DMS53 (cell line): ENCODE measurements at places on chromosomes 7 and 10.

GRCh38 chr7:51067757-51068156 is 248.9 kb downstream of the COBL start:
- DNase-seq: peak; percentile 69

GRCh38 chr7:87328281-87328680 is 17.2 kb upstream of the CROT start:
- peak; percentile 69 for DNase-seq

- no peak for DNase-seq
Observed at GRCh38 chr10:46328853-46329689, 42.3 kb downstream of the ANTXRL start.

DNA sequence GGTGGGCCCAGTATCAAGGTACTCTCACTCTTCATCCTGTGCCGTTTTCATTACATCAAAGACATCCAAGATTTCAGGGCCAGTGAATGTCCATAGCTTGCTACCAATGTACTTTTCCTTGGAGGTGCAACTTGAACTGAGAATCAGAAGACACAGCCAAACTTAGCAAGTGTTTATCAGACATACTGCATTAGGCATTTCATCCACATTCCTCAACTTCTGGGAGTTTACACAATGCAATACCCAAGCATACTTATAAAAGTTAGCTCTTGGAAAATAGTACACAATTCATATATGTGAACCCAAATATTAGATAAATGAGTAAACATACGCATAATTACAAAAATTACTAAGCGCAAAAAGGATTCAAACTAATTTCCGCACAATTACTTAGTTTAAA is 216.3 kb upstream of the RHOBTB1 start:
- DNase-seq: no peak

DNA sequence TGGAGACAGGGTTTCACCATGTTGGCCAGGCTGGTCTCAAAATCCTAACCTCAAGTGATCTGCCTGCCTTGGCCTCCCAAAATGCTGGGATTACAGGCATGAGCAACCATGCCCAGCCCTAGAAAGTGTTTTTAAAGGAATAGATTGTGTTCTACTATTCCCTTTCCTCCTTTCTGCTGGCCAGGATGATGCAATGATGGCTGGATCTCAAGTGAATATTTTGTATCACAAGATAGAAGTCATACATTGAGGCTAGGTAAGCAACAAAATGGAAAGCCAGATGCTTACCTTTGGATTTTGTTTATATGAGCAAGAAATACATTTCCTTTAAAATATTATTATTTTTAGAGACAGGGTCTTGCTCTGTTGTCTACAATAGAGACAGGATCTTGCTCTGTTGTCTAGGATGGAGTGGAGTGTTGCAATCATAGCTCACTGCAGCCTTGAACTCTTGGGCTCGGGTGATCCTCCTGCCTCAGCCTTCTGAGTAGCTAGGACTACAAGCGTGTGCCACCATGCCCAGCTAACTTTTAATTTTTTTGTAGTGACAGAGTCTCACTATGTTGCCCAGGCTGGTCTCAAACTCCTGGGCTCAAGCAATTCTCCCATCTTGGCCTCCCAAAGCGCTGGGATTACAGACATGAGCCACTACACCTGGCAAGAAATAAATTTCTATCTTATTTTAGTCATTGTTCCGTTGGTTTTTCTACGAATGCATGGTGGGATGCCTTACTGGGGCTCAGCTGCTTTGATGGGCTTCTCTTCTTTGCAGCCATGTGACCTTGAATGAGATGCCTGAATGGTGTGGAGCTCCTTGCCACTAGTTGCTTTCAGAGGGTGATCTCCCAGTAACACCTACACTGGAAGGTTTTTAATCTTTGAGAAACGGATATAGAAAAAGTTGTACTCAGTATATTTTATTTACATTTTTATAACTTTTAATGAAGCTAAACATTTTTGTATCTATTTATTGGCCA is 5.8 kb upstream of the AEBP1 start:
- DNase-seq: no peak

DNA sequence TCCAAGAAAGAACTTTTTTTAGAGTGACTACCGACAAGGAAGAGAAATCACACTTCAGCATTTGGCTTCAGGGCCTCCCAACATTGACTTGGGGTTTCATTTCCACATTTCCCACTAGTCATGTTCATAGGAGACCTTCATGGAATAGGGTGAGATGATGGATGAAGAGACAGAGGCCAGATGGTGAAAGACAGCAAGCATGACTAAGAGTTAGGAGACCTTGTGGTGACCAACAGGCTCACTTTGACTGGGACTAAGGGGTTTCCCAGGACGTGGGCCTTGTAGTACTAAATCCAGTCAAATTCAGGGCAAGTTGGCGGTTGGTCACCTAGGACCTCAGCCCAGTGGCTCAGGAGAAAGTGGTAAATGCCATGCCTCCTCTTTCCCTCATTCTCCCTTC is 3.0 kb upstream of the GIMAP5 start:
- DNase-seq: no peak

DNA sequence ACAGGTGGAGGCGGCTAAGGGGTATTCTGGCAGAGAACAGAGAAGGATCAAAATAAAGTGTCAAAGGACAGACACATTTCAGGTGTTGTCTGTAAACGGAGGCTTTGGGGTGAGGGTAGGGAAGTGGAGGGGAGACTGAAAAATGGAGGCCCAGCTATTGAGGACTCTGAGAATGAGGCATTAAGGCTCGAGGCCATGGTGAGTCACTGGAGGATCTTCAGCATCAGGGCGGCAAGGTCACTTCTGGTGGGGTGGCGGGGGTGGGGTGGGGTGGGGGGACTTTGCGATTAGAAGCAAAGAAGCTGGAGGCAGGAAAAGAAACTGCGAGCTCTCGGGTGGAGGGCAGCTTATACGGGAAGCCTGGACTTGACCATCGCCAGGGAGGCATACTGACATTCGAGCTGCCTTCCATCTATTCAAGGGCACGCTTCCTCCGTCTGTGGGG is 58.4 kb upstream of the PCGF5 start:
- peak; percentile 74 for DNase-seq

DNA sequence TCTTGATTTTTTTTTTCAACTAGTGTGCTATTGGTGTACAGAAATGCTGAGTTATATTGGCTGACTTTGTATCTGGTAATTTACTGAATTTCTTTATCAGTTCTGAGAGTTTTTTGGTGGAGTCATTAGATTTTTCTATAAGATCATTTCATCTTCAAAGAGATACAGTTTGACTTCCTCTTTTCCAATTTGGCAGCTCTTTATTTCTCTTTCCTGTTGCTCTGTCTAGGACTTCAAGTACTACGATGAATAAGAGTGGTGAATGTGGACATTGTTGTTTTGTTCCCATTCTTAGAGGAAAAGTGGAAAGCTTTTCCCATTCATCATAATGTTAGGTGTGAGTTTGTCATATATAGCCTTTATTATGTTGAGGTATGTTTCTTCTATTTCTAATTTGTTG is 50.2 kb downstream of the LOXL4 start:
- DNase-seq: no peak

- no peak for DNase-seq
Observed at GRCh38 chr7:70787771-70788170, 344.2 kb upstream of the GALNT17 start.

DNA sequence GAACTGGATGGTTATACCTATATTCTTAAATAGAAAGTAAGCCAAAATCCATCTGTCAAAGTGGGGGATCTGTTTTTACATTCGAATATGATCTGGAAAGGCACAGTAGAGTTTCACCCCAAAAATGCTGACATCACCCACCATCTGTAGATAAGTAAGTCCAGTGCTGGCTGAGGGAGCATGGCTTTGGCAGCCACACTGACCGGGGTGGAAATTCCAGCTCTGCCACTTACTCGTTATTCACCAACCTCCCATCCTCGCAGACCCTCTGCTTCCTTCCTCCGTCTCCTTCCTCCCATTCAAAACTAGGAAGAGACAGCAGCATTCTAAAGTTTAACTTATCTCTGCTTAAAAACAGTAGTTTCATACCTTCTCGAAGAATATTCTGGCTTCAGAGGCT is 84.9 kb upstream of the GATA3 start:
- no peak for DNase-seq

- DNase-seq: no peak
Observed at GRCh38 chr10:100984672-100985177, 2.6 kb downstream of the MRPL43 start.

GRCh38 chr7:117790731-117791130 is 82.5 kb downstream of the CTTNBP2 start:
- DNase-seq: no peak

- no peak for DNase-seq
Observed at GRCh38 chr10:120981601-120982391, 130.6 kb downstream of the WDR11 start.

DNA sequence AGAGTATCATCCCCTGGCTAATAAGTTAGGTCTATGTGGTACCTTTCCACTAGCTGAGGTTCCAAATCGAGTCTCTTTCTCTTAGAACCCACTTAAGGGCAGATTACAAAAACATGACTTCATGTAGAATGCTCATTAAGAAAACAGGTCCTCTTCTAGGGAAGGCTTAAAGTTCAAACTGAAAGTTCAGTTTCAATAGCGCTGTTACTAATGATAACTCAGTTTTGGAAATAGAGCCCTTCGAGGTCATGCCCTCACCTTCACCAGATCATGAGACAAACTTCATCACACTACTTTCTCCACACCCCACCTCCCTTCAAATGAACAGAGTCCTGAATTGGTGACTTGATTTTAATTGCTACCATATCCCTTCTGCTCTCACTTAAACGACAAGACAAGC is 26.2 kb downstream of the HGF start:
- no peak for DNase-seq

- no peak for DNase-seq
Observed at GRCh38 chr7:140192176-140192575, 15.4 kb upstream of the KDM7A start.

- DNase-seq: peak; percentile 54
Observed at GRCh38 chr10:59283456-59284091, 78.8 kb downstream of the FAM13C start.

DNA sequence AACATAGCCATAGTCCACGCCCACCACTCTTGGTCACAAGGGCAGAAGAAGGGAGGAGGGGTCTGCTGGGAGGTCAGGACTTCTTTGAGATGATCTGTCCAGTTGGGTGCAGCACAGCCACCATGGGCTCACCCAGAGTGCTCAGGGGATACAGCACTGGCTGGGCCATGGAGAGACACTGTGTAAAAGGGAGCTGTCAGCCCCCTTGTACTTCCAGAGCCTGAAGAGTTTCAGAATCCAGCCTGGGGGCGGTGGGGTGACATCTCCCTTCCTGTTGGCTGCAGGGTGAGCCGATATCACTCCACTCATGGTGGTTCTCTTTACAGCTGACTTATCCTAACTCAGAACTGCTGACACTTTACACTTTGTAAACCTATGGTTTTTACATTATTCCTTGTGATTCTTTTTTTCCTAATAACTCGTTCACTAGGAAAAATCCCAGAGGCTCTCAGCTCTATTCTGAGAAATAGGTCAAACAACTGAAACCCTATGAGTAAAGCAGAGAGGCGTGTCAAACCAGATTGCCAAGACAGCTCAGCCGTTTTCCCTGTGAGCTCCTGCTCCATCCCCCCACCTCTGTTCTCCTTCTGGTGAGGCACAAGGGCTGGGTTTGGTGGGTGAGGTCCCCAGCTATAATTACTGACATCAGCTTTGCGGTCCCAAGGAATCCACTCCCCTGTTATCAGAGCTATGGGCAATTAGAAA is 3.2 kb upstream of the MRPS24 start:
- no peak for DNase-seq

- no peak for DNase-seq
Observed at GRCh38 chr10:8437896-8438295, 383.4 kb downstream of the GATA3 start.

DNA sequence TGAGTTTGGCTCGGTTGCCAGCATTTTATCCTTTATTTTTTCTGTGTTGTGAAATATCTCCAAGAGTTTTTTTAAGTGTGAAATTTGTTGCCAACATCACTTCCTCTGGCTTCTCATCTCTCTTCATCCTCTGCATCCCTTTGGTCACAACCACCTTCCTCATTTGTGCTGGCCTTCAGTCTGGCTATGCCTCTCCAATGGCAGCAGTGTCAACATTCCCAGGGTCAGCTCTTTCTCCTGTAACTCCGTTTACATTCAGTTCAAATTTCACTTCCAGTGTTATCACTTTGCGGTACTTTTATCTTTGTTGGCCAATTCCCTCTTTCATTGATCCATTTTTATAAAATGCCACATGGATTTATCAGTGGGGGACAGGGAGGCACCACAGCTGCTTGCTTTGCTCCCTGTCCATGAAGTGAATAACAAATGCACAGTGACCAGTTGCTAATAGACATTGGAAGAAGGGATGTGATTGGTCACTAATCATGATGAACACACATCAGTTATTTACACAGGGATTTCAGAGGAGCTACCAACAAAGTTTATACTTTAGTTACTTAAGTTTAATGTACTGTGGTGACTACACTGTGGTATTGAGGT is 311.4 kb upstream of the LRGUK start:
- peak; percentile 28 for DNase-seq

DNA sequence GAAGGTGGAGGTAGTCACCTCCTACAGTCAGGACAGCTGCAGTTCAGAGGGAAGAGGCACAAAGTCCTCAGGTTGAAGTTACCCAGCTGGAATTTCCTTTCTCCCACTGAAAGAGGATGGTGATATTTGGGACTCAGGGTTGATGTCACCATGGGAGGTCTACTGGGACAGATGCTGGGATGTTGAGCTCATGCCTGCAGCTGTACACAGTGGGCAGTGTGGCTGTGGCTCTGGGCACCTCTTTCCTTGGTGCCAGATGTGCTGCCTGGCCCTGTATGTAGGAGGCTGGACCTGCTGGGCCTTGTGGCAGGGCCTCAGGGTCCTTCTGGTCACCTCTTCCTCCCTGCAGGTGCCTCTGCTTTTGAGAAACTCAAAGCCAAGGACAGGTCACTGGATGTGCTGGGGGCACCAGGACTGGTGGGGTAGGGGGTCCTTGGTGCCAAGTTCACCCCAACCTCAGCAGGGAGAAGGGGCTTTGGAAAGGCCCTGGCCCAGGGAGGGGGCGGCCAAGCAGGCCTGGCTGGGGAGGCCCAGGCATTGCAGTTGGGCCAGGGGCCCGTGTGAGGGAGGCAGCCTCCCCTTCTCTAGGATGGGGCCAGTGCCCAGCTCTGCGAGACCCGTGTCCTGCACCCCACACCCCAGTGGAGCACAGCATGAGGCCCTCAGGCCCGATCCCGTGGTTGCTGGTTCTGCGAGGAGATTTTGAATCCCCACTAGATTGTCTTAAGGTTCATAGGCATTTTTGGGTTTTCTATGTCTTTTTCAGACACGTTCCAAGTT is 103.1 kb downstream of the BMS1 start:
- DNase-seq: no peak

GRCh38 chr10:79025199-79025832 is 43.5 kb upstream of the ZMIZ1 start:
- no peak for DNase-seq

GRCh38 chr10:71782917-71783490 is 9.7 kb upstream of the VSIR start:
- DNase-seq: no peak

DNA sequence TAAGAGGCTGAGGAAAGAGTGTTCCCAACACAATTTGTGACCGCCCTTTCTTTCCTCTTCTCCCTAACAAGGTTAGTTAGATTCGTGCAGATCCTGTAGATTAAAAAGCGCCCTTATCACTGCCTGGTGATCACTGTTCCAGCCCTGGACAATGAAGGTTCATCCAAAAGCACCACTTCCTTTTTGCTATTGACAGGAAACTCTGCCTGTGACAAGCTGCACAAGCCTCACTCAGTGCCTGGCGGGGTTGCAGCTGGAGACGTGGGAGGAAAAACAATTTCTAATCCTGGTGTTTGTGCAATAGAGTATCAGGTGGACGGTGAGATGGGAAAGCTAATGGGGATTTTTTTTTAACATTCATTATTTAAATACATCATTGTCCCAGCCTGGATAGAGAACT is 105.9 kb upstream of the CAV2 start:
- DNase-seq: no peak

GRCh38 chr10:79298403-79299244 is 48.6 kb upstream of the PPIF start:
- DNase-seq: peak; percentile 74
